ENCODE measurements at places on chromosomes 5 and 9.

DNA sequence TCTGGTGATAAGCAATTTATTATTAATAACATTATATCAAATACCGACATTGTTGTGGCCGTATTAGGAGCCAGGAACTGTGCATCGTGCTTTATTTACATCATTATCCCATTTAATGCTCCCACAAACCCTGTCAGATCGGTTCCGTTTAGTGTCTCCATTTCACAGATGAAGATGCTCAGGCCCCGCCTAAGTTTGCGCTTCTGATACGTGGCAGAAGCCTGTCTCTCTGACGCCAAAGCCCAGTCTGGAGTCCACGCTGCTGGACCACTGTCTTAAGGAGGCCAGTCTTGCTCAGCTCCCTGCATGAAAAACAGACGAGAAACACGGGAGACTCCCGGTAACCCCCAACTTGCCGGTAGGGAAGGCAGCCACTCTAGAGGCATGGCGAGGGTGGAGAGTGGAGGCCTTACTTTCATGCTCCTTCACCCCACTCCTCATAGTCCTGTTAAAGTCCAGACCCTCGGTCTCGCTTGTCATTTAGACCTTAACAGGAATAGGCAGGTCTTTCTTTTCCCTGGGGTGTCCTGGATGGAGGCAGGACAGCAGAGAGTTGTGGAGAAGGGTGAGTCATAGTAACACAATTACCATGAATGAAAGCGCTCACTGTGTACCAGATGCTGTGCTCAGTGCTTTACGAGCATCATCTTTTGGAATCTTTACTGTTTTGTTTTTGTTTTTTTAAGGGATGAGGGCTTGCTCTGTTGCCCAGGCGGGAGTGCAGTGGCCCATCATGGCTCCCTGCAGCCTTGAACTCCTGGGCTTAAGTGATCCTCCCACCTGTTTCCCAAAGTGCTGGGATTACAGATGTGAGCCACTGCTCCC lies 872 bp downstream of the TXNDC15 start:
- DNase-seq, result no peak

- DNase-seq, result no peak
These were observed 67.4 kb downstream of the FBN2 start for GRCh38 chr5:128470663-128471062.

DNA sequence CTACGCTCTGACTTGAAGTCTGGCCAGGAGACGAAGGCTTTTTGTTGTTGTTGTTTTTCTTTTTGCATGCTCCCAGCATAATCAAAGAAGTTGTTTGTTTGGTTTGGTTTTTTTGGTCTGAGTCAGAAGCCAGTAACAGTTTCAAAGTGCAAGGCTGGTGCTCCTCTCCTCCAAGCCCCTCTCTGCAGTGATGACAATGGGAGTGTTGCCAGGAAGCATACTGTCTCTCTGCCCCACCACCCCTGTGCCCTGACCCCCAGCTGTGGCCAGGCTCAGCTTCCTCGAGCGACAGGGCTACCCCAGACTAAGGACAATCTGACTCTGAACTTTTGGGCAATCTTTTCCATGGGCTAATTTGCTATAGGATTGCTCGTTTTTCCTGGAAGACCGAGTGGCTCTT lies 173.8 kb upstream of the PITX1 start:
- no peak for DNase-seq

GRCh38 chr5:142433526-142434321 lies 108.9 kb upstream of the SPRY4 start:
- peak; percentile 66 for DNase-seq

DNA sequence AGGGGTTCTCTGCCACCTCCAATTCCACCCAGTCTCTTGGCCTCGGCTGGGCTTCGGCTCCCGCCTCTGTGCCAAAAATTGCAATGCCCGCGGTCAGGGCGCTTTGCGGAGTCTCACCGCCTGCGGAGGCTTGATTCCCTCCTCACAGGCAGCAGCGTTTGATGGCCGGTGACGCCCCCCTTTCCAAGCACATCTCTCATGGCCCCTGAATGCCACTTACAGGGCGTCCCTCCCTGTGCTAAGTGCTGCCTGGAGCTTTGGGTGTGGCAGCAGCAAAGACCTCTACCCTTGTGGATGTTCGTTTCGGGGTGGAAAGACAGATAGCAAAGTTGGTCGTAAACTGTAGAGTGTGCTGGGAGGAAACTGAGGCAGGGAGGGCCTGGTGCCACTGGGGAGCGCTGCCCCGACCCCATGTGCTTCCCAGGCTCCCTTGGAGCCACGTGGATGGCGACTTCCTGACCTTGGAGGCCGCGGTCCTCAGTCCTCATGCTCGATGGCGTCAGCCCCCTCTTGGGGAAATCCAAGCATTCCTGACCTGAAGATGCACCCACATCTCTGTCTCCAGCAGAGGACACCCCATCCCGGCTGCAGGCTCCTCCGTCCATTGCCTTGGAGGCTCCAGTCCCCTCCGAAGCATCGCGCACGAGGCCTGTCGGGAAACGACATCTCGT lies 249.2 kb upstream of the IRX4 start:
- no peak for DNase-seq

- no peak for DNase-seq
These were observed 607.8 kb downstream of the BNC2 start for GRCh38 chr9:16262477-16263261.

Data from astrocyte of the cerebellum (primary cell).